ENCODE measurements at places on chromosomes 3 and 15.

- DNase-seq, result no peak
Measured at GRCh38 chr15:35827911-35828310, 281.9 kb upstream of the DPH6 start.

- DNase-seq, result peak; percentile 15
Measured at GRCh38 chr3:189233225-189233858, 61.6 kb downstream of the TPRG1 start.

DNA sequence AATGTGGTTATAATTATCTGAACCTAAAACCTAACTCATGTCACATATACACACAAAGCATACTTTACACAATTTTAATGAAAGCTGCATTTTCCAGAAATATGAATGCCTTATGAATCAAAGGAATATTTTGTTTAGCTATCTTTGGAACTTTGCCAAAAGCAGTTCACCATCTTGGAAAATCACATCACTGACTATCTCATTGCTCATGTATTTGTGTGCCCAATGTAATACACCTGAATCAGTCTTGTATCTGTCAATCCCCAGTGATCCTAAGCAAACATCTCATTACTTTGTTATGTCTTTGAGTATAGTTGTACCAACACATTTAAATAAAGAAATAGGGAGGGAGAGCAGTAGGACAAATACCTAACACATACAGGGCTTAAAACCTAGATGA, 15.6 kb upstream of the CD47 start:
- no peak for DNase-seq

DNA sequence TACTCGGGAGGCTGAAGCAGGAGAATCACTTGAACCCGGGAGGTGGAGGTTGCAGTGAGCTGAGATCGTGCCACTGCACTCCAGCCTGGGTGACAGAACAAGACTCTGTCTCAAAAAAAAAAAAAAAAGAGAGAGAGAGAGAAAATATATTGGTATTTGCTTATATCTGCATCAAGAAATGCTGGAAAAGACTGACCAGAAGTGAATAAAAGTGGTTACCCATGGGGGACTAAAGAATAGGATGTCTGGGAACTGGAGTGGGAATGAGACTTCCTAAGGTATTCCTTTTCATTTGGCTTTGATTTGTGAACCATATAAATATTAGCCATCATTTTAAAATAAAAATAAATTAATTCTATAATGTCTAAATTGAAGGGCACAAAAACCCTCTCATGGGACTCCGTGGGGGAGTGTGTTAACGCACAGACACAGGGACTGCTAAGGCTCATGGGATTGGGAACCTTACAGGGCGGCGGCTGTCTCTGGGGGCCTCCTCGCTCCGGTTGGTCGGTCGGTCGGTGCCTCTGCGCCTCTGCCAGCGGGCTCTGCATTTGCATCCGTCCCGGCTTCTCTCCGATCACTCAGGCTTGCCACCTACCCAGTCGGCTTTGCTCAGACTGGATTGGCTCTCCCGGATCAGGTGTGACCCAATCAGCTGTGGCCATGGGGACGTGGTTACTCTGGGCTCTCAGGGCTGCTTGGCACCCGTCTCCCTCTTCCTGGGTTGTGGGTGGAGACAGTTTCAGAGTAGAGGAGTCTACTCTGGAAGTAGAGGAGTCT, 12.7 kb upstream of the TSPAN3 start:
- DNase-seq, result peak; percentile 86

DNA sequence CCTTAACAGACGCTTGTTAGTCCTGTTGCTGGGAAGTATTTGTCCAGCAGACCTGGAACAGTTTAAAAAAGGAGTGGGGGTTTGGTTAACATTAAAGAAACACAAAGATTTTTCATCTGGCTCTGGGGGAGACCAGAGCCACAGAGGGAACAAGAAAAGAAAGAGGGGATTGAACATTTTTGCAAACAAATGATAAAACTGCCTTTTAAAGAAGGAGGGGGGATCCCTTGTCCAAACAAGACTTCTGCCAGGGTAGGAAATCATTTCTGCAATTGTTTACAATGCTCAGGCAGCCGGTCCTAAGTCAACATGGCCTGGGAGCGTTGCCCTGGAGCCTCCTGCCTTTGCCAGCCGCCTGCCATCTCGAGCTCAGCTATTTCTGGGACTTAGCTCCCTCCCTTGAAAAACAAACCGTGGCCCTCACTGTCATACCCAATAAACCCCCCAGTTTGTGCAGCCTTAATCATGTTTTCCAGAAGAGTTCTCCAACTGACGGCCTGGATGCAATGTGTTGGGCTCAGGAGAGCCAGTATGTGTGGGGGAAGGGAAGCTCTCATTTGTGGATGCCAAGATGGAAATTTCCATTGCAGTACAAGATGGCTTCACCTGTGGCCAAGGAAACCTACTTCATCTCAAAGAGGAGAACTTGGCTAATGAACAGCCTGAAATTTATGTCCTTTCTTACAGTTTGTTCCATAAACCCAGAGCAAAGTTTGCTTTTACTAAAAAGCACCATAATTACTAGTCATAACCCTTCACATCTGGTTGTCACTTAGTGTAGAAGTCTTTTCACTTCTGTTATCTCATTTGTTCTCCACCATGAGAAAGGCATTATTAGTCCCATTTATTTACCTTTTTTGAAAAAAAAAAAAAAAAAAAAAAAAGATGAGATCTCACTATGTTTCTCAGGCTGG, 75.9 kb upstream of the RNU6-1 start:
- no peak for DNase-seq

GRCh38 chr3:13347390-13347950, 72.7 kb downstream of the NUP210 start:
- no peak for DNase-seq

- no peak for DNase-seq
Measured at GRCh38 chr15:76332796-76333195, 3.8 kb upstream of the ISL2 start.

DNA sequence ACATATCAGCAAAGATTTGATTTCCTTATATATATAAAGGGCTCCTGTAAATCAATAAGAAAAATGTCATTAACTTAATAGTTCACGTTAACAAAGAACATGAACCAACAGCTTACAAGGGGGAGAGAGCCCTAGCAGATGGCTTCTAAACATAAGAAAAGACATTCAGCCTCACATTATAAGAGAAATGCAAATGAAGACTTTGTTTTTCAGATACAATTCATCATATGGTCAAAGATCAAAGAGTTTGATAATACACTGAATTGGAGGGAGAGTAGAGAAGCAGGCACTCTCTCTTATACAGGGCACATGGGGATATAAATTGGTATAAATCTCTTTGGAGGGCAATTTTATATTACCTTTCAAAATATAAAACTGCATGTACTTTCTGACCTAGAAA, 21.1 kb downstream of the RBP2 start:
- no peak for DNase-seq

DNA sequence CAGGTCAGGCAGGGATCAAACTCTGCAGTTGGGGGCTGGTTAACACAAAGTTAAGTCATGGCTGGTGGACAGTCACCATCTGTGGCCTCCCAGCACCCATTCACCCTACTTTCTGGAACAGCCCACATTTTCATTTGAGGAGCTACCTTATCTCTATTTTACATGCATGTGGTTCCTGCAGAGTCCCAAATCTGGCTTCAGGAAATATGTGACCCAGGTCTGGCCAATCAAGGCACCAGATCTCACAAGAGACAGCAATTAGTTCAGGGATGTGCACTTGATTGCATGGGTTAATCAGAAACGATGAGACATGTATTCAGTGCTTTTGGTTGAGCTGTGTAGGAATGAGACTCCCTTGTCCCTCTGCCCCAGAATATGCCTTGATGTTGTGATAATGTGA, 170.9 kb downstream of the NR2F2 start:
- DNase-seq, result no peak

DNA sequence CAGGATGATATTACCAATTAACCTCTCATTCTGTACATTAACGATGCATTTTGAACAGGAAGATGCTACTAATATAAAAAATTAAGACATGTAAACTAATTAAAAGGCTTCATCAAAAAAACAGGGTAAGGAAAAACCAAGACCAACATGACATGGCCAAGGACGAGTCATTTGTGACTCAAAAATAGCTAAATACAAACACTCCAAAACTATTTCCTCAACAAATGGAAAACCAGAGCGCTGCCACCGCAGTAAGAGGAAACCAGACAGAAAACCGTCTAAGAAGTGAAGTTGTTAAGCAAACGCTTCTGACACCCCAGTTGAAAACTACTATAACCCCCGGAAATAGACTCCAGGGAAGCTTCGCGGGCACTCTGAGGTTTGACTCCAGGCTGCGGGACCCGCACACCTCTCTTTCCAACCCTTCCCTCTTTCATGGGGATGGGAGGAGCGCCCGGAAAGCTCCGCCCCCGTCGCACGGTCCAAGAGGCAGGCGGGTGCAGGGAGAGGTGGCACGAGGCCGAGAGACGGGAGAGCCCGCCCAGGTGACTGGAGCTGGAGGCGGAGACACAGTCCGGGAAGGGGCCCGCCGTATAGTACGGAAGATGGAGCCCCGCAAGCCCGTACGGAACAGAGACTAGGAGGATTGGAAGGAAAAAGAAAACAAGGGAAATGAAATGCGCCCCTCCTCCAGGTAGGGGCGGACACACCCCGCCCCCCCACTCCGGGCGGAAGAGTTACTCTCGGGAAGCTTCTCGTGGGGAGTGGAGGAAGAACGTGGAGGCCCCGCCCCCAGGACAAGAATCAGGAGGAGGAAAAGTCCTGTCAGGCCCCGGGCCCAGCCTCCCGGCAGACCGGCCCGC, 708 bp downstream of the DCAF1 start:
- peak; percentile 95 for DNase-seq

- DNase-seq, result no peak
Measured at GRCh38 chr3:12180218-12180617, 21.5 kb upstream of the TIMP4 start.

GRCh38 chr3:108219336-108219735, 2.9 kb downstream of the IFT57 start:
- DNase-seq, result no peak
